ENCODE measurements at places on chromosomes 12 and 14.
A peak's percentile ranks its signal among the peaks of the same experiment; 100 is the strongest.

DNA sequence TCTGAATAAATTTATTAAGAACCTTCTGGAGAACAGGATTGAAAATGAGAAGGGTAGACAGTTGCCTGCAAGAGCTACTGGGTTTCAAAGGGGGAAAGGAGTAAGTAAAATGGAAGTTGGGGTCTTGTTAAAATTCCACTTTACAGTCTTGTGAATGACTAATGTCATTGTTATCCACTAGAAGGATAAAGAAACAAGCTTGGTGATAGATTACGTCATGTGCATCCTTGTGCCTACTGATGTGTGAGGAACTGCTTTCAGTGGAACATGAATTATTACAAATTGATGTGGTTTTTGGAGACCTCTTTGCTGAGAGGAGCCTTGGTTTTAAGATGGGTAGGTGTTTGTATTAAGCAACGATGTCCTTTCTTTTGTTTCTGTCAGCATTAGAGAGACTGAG is 272.5 kb upstream of the PRICKLE1 start:
- no peak for DNase-seq

- no peak for DNase-seq
Measured at GRCh38 chr12:3092764-3093163, 15.6 kb downstream of the TSPAN9 start.

DNA sequence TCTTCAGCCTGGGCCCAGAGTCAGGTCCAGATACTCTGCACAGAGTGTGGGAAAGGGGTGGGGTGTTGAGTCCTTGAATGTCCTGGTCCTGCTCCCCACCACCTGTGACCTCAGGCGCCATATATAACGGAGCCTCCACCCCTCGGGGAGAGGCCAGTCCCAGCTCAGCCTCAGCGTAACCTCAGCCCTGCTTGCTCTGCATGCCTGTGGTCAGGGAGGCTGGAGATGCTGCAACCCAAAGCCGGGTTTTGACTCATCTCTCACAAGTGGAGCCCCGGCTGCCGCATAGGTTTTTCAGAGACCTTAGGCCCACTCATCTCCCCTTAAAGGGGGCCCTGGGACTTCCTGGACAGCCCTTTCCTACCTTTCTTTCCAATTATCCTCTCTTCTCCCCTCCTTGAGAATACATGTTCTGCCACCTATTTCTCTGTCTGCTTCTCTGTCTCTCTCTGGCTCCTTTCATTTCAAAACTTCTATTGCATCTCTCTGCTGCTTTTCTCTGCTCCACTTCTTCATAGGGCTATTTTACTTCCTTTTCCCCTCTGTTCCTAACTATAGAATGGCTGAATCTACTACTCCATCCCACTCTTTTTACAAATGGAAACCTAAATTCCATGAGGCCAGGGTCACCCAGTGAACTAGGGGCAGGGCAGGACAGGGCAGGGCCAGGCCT is 1.2 kb downstream of the ITGB7 start:
- DNase-seq: peak; percentile 61

DNA sequence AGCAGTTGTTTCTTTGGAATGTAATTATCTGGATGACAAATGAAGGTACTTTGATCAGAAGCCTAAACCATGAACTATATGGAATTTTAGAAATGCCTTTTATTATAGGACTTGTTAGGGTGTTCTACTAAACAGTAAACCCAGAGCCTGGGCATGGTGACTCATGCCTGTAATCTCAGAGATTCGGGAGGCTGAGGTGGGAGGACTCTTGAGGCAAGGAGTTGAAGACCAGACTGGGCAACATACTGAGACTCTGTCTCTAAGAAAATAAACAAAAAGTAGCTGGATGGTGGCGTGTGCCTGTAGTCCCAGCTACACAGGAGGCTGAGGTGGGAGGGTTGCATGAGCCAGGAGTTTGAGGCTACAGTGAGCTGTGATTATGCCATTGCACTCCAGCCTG is 23.9 kb downstream of the PALS1 start:
- no peak for DNase-seq

GRCh38 chr14:83425706-83426105 is 1892.1 kb upstream of the SEL1L start:
- no peak for DNase-seq

DNA sequence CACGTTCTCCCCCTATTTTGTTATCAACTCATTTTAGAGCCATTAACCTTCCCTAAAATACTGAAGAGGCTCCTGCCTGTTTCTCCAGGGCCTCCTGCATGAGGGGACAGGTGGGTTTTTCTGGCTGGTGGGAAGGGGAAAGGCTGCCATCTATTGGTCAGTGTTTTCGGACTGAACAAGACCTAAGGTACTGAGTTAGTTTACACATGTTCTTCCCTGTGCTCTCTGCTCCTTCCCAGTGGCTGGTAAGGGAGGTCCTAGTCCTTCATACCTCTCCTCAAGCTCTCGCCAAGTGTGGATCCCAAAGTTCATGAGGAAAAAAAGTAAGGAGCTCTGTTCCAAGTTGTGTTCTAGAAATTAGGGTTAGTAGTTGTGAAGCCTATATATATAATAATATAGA is 357.5 kb downstream of the FSCB start:
- no peak for DNase-seq

DNA sequence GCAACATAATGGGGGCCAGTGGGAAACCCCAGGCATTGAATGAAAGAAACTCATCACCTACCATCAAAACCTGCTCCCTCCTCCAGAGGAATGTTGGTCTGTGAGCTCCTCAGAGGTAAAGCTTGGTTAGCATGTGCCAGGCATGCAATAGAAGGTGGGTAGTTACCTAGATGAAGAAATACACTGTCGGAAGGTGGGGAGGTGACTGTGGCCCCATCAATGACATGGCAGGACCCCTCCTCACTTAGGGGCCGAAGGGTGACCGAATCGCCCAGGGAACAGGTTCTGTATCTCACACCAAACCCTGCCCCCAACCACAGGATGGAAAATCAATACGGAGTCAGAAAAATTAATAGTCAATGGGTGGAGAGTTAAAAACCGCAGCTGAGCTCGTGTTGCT is 135.6 kb downstream of the BCL11B start:
- DNase-seq: no peak

GRCh38 chr14:84523746-84524145 is 1006.2 kb upstream of the FLRT2 start:
- no peak for DNase-seq

DNA sequence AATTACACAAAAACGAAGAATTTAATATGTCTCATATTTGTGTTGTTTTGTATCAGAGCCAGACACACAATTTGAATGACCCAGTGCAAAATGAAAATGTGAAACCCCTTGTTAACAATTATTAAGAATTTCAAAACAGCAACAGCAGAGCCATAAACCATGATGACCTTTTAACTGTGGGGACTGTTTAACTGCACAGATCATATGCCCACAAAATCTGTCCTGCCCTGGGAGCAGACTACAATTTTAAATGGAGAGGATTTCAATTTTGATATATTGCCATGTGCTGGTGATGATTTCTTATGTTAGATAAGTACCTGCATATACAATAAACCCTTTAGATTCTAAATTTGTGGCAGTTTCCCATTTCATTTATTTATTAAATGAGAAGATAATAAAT is 455.5 kb upstream of the MGAT4C start:
- no peak for DNase-seq

- DNase-seq: no peak
Measured at GRCh38 chr14:21043974-21044618, 1.9 kb downstream of the RNASE7 start.

GRCh38 chr12:51784688-51785087 is 63.8 kb downstream of the FIGNL2 start:
- no peak for DNase-seq

GRCh38 chr14:102819176-102819628 is 42.0 kb downstream of the TRAF3 start:
- peak; percentile 51 for DNase-seq

GRCh38 chr14:54314365-54315104 is 82.3 kb upstream of the CDKN3 start:
- no peak for DNase-seq

- no peak for DNase-seq
Measured at GRCh38 chr14:81235096-81235495, 14.3 kb upstream of the GTF2A1 start.

- peak; percentile 78 for DNase-seq
Measured at GRCh38 chr14:58395812-58396788, at the start of gene TOMM20L. TOMM20L (plus strand) TSS chr14:58395930; CDS start chr14:58395958, 28 bp downstream.

DNA sequence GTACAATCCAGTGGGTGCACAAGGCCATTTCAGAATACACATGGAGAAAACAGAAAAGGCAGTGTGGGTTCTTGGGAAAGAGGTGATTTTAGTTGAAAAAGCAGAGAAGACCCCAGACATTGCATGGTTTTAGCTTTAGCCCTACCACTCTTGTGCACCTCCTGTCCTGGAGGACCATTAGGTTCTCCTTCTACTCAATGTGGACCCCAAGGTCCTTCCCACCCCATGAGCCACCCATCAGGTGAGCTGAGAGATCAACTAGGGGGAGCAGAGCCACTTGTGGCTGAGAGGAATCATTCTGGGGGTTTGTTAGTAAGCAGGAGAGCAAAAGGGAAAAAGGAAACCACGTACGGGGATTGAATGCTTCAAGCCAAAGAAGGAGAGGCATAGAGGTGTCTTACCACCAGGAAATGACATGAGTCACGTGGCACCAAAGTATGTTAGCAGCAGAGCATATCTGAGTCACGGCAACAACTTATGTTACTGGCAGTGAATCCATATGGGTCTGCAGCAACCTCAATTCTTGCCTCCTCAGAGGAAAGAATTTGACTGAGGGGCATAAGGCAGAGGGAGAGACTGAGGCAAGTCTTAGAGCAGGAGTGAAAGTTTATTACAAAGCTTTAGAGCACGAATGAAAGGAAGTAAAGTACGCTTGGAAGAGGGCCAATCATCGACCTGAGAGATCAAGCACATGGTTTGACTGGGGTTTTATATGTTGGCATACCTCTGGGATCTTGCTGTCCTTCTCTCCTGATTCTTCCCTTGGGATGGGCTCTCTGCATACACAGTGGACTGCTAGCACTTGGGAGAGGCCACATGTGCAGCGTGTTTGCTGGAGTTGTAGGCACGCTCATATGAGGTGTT is 73.9 kb downstream of the HSD17B6 start:
- DNase-seq: peak; percentile 22

GRCh38 chr12:4416276-4416675 is 29.3 kb downstream of the FGF6 start:
- DNase-seq: no peak

- no peak for DNase-seq
Measured at GRCh38 chr14:34050606-34051005, 99.7 kb upstream of the EGLN3 start.

DNA sequence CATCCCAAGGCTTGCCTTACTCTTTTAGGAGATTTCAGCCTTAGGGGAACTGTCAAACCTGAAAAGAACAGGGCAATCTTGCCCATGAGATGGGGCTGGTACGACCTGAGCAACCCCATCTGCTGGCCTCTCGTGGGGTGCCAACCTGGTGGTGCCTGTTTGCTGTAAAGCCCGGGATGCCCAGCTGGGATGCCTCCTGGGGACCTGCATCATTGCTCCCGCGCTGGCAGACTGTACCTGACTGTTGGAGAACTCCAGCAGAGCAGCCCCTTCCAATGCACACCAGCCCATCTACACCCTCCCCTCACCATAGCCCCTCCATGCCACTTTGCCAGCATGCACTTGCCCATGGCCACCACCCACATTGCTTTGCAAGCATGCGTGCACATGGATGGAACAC is 335.7 kb downstream of the RPS29 start:
- no peak for DNase-seq

GRCh38 chr12:14635776-14636175 is 60.6 kb downstream of the GUCY2C start:
- no peak for DNase-seq

- no peak for DNase-seq
Measured at GRCh38 chr12:119274636-119275065, 59.9 kb upstream of the CCDC60 start.

- no peak for DNase-seq
Measured at GRCh38 chr12:4133636-4134447, 139.7 kb upstream of the CCND2 start.

GRCh38 chr14:96626121-96626768 is 124.1 kb downstream of the PAPOLA start:
- no peak for DNase-seq

DNA sequence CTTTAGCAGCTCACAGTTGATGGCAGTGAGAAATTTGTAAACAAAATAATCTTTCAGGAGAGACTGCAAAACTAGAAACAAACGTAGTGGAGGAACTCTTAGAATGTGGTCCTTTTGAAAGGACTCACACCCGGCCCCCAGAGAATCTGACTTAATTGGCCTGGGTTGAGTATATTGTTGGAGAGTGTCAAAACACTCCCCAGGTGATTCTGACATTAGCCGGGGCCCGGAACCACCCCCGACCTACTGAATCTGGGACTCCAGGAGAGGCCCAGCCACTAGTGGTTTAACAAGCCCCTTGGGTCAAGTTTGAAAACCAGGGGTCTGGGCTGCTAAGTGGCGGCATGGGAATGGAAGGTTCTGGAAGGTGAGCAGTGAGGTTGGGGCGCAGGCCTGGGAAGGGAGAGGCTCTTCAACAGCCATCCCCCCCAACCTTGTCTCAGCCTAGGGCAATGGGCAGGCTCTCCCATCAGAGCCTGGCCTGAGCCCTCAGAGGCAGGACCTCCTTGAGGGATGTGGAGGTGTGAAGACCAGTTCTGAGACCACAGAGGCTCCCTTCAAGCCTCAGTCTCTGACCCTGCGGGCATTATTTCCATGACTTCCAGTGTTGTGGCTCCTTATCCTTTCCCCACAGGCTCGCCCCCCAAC is 1.1 kb upstream of the ELK3 start:
- DNase-seq: no peak

DNA sequence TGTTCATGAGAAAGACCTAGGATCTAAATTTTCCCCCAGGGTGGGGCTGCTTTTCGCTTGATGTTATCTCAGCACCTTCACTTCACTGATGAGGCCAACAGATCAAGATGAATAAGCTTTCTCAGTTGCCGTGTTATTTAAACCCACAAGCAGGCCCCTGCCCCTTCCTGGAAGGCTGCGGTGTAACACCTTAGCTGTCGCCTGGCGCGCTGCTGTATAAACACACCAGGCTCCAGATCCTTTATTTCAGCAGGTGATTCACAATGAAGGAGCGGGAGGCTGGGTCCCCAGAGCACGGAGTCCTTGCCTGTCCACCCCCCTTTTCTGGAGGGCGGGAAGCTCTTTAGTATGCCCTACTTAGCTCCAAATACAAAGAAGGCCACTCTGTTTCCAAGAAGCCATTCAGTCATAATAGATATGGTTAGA is 515.4 kb downstream of the FUT8 start:
- DNase-seq: peak; percentile 94

GRCh38 chr12:6950811-6951540 is at the start of gene PTPN6:
PTPN6 (plus strand) TSS chr12:6951356; CDS start chr12:6951513, 157 bp downstream.
- DNase-seq: peak; percentile 59

All from CD4-positive, alpha-beta T cell treated with Interleukin-15 for 4 hours (primary cell).